H54 (cell line): ENCODE measurements at places on chromosomes 5 and 9.

GRCh38 chr9:134298000-134298399 lies 28.3 kb upstream of the RXRA start:
- DNase-seq: no peak

- no peak for DNase-seq
Observed at GRCh38 chr5:20331826-20332225, 343.8 kb upstream of the CDH18 start.

DNA sequence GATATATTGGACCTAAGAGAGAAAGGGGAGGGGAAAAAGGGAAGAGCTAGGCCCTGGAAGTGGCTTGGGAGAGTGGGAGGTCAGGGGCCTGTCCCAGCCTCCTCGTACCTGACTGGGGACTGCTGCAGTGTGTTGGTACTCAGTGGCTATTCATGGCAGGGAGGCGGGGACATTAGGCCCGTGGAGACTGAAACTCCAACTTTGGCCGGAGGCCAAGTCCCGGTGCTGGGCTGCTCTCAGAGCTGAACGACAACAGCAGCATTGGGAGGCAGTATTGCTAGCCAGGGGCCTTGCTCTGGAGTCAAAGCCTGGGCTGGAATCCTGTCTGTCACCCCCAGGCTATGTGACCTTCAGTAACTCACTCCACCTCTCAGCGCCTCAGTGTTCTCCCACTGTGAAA lies 37.8 kb downstream of the NEURL1B start:
- DNase-seq: no peak

DNA sequence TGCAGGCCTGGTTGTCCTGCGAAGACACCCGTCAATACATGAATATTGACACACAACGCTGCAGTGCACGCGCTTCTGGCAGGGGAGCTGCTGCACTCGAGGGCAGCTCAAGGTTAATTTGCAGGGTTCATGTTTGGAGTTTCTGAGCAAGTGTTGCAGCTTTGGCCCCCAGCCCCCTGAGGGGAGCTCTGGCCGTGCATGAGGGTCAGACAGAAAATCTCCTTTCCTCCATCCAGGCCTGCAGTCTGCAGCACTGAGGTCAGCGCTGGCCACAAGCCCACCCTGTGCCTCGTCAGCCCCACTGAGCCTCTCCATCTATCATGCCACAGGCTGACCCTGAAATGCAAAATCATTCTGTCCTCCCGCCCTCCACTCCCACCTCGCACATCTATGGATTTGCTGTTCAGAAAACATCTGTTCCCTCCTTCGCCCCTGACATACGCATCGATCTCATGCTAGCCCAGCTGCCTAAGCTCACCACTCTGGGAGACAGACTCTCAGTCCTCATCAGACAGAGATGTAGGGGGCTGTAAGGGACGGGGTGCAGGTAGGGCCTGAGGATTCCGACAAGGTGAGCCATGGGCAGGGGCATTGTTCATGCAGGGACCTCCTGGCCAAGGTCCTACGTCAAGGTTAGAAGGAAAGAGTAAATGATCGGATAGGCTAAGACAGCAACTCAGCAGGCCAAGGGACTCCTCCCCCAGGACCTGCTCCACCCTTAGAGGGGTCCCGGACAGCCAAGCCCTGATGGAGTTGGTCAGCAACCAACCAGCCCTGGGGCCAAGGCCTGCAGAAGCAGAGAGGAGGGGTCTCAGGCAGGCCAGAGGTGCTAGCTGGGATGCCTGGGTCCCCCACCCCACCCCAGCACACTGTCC lies 125.1 kb downstream of the KCNIP1 start:
- no peak for DNase-seq

DNA sequence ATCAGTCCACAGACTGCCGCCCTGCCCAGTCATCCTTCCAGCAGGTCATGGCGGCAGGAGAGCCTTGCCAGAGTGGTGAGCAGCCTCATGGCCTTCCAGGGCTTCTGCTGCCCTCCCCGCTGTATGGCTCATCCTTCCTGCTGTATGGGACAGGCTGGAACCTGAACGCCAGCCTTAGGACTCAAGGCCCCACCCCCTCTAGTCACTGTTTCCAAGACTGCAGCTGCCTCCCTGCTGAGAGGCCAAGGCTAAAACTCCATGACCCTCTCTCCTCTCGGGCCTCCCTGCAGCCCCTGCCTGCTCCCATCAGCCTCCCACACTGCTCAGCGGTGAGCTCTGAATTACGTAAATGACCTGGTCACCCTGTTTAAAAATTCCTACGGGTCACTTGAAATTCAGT lies 227.5 kb downstream of the AGTPBP1 start:
- DNase-seq: no peak

DNA sequence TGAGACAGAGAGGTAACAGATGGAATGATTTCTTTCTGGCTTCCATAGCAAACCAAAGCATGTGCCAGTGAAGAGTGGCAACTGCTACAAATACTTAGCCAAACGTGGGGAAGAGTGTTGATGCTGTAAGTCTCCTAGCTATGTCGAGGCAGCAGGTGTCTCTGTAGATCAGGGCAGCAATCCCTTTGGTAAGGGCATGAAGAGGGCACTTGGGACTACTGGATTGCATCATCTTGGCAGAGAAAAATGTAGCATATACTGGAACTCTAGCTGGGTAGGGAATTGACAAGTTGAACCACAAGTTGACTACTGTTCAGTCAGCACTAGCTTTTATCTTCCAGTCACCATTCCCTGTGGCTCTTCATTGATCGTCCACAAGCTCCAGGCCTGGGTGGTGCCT lies 75.8 kb downstream of the GHR start:
- no peak for DNase-seq

- no peak for DNase-seq
Observed at GRCh38 chr5:74030821-74031220, 404.8 kb downstream of the ARHGEF28 start.

GRCh38 chr9:119810645-119811429 lies 441.6 kb upstream of the BRINP1 start:
- peak; percentile 72 for DNase-seq

DNA sequence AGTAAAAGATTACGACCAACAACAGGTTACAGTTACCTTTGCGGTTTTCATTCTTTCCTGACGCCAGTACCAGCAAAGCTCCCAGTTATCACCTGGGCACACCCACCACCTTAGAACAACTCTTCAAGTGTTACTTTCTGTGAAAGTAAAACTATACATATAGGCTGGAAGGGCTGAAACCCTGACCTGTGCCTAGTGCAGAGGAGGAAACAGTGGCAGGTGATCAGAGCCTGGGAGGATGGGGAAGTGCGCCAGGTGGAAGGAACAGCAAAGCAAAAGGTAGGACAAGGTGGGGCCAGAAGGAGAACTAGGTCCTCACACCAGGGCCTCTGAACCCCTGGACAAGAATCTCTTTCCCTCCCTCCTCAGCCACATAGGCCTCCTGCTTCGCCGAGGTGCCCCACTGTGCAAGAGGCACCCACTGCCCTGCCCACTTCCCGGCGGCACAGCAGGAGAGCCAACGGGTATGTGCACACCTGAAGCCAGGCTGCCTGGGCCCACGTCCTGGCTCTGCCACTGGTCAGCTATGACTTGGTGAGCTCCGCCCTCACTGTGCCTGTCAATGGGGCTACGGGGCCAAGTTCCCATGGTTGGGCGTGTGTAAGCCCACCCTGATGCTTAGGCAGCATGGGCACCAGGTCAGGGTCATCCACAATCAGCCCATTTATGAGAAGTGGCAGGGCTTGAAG lies 26.9 kb downstream of the BICD2 start:
- DNase-seq: no peak

DNA sequence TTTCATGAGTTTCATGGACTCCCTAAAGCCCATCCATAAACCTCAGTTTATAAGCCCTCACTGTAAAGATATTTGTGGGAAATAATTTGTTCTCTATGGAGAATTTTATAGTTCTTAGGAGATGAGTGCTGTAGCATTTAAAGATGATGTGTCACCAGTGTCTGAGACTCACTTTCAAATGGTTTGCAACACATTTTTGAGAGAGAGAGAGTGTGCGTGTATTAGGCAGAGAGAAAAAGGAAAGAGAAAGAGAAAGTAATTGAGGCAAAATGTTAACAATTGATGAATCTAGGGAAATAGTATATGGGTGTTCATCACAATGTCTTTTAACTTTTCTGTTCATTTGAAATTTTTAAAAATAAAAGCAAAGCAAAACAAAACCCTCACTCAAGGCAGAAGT lies 479.0 kb downstream of the ZSWIM6 start:
- DNase-seq: no peak
